ENCODE measurements at places on chromosomes 13 and 19.

GRCh38 chr13:113897966-113898365 lies 34.1 kb upstream of the GAS6 start:
- DNase-seq, result no peak

DNA sequence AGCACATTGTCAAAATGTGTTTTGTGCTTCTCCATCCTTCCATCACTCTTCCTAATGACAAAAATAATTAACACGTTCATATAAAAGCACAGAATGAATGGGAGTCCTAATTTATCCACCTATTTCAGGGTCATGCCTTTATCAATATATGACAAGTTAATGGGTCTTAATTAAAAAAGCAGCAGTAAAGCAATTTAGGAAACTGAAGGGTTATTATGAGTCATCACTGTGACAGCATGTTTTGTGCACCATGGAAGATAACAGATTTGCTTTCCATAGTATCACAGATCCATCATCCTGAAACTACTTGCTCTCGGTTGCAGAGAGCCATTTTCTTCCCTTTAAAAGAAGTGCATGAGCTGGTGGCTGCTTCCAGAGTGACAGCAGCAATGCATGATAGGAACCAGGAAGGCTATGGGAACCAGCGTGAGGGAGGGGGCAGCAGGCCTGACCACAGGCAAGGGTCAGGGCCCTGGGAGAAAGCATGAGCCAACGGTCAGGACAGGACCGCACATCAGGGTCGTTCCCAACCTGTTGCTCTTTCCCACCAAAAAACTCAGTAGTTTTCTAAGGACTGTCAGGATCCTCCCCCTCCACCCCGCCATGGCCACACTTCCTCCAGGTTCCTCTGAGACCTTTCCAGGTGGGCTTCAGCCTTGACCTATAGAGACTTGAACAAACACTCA lies 784.1 kb downstream of the UQCRFS1 start:
- no peak for DNase-seq

DNA sequence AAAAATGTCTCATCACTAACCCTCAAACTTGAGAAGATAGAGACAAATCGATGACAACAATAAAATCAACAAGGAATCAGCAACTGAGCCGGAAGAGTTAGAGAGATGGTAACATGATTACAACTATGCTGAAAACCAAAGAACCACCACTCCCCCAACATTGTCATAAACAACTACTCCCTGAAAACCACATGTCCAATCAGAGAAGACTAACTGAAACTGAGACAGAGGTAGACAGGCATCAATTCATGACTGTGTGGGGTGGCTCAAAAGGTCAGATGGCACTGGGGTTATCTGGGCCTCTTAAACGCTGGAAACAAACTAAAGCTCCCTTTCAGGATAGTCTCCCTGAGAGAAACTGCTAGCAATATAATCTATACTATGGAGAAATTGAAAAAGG lies 488.8 kb downstream of the KCTD12 start:
- DNase-seq, result no peak

- no peak for DNase-seq
Measured at GRCh38 chr13:94816256-94816655, 103.9 kb upstream of the SOX21 start.

Measured in astrocyte of the spinal cord (primary cell).